ENCODE measurements at places on chromosomes 13 and 19.

- DNase-seq, result no peak
Measured at GRCh38 chr13:36815062-36815461, 4.0 kb upstream of the RFXAP start.

GRCh38 chr19:33960566-33960965, 163.9 kb downstream of the KCTD15 start:
- DNase-seq, result no peak

DNA sequence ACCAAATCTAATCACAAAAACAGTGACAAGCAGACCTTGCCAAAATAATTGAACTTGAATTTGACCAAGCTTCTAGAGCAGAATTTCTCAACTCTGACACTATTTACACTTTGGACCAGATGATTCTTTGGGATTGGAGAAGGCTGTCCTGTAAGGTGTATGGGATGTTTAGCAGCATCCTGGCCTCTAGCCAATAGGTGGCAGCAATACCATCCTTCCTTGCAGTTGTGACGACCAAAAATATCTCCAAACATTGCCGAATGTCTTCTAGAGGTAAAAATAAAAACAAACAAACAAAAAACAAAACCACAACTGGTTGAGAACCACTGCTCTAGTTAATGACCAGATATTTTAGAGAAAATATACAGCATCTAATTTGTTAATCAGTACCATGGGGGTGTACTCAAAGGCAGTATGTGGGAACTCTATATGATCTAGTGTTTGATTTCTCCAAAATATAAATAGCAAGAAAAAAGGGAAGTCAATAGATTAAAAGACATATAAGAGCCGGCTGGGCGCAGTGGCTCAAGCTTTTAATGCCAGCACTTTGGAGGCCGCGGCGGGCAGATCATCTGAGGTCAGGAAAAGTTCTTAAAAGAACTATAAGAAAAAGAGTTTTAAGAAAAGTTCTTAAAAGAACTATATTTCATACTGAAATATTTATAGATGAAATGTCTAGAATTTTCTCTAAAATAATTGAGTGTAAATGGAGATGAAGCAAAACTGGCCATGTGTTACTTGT, 60.9 kb upstream of the ZNF527 start:
- DNase-seq, result no peak

- DNase-seq, result no peak
Measured at GRCh38 chr13:62113179-62113578, 697.5 kb upstream of the PCDH20 start.

GRCh38 chr13:32408296-32409000, 19.5 kb downstream of the N4BP2L1 start:
- DNase-seq, result no peak

DNA sequence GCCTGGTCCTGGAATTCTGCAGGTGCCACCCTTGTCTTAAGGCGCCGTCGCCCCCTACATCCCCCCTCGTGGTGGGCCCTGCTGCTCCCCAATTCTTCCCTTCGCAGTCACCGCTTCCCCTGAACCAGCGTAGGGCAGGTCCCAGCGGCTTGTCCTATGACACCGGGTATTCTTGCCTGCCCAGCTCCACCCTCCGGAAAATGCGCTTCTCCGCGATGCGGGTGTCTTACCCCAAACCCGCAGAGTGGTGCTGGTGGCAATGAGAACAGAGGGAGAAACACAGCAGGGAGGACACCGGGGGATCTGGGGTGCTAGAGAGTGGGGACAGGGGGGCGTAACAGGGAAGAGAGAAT, 9.0 kb downstream of the ZNF808 start:
- no peak for DNase-seq

GRCh38 chr13:43159026-43159461, 135.7 kb downstream of the DNAJC15 start:
- DNase-seq, result no peak

DNA sequence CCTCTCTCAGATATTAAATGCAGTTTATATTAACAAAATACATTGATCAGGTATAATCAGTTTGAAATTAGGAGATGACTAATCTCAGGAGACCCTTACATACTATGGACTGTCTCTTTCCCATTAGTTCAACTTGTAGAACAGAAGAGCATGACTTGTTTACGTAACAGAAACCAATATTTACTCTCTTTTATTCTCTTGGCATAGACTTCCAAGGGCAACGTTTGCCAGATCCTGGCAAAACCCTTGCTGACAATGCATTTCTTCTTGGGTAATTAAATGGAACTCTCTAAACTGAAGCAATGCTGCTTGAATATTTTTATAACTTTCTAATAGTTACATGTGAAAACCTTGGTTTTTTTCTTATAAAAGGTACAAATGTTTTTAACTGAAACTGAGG, 68.3 kb upstream of the MYO16 start:
- no peak for DNase-seq

DNA sequence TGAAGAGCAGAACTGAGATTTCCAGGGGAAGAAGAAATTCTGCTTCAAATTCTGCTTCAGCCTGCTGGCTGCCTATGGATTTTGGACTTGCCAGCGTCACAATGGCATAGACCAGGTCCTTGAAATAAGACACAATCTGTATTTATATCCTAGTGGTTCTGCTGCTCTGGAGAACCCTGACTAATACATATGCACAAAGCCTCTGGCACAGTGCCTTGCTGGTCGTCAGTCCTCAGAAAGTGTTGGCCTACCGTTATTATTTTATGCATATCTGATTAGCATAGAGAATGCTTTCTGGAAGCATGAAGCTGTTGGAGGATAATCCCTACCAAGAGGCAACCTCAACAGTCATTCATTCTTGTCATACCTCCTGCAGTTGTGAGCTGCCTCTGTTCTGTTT, 213.7 kb downstream of the B3GLCT start:
- DNase-seq, result no peak

DNA sequence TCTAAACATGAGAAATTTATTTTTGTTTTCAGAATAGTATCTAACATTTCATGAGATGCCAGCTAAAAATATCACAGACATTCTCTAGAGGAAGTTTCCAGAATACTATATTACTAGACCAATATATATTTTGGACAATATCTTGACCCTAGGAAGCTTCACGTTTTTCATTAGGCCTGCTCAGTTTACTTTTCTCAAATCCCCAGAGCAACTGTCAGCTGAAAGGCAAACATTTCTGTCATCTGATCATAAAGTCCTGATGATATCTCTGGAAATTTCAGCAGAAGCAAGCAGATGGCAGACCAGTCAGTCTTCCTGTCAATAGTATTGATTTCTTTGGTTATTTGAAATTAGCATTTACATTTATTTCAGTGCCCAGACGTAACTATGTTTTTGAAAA, 4.0 kb downstream of the POSTN start:
- DNase-seq, result no peak

- no peak for DNase-seq
Measured at GRCh38 chr13:50593207-50593606, 250.3 kb downstream of the DLEU7 start.

DNA sequence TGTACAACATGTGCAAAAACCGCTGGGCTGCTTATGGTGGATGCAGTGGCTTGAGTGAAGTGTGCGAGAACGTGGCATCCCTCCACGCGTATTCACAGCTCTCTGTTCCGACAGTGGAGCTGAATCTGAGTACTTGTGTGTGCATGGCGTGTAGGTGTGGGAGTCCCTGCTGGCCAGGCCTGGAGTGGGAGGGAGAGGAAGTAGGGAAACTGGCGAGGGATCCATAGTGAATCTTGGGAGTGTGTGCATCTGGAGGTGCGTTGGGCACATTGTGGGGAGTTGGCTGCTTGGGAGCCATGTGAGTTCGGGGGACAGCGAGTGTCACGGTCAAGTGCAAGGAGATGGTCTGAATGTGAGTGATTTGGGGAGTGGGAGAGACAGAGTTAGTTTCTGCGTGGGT, 2.4 kb downstream of the KLC3 start:
- DNase-seq, result no peak

GRCh38 chr13:72781451-72782439, at the start of the genes DIS3 and PIBF1:
TSS of gene DIS3 (minus strand) at chr13:72781900. CDS start at chr13:72781832, 68 bp downstream.
TSS of gene PIBF1 (plus strand) at chr13:72782133. CDS start at chr13:72783470, 1,337 bp downstream.
- no peak for DNase-seq

DNA sequence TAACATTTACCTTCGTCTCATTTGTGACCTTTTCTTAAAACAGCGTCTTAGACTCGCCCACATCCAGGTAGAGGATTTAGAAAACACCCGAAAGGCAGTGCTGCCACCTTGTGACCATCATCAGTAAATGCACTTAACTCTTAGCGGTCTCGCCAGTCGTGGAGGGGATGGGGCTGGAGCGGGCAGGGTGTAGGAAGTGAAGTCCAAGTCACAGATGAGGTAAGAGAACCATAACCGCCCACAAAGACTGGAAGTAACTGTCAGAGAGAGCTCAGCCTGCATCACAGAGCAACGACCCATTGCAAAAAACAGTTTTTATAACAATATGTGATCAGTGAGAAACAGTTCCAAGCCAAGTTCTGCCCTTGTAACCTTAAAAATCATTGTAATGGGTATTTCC, 10.7 kb upstream of the CEACAM3 start:
- DNase-seq, result no peak

DNA sequence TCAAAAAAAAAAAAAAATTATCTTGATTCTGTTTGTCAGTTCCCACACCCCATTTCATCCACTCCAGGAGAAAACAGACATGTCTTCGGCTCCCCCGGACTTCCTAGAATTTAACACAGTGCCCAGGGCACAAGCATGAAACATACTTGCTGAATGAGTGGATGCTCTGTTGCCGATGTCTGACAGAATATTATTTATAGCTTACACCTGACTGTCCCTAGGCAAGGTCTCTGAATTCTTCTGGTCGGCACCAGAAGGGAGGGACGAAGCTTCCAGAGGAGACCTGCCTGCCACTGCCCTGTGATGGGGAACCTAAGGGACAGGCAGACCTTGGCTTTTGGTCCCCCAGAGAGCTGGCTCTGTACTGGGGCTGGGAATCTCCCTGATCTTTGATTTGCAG, 43.9 kb upstream of the PEG3 start:
- DNase-seq, result no peak

DNA sequence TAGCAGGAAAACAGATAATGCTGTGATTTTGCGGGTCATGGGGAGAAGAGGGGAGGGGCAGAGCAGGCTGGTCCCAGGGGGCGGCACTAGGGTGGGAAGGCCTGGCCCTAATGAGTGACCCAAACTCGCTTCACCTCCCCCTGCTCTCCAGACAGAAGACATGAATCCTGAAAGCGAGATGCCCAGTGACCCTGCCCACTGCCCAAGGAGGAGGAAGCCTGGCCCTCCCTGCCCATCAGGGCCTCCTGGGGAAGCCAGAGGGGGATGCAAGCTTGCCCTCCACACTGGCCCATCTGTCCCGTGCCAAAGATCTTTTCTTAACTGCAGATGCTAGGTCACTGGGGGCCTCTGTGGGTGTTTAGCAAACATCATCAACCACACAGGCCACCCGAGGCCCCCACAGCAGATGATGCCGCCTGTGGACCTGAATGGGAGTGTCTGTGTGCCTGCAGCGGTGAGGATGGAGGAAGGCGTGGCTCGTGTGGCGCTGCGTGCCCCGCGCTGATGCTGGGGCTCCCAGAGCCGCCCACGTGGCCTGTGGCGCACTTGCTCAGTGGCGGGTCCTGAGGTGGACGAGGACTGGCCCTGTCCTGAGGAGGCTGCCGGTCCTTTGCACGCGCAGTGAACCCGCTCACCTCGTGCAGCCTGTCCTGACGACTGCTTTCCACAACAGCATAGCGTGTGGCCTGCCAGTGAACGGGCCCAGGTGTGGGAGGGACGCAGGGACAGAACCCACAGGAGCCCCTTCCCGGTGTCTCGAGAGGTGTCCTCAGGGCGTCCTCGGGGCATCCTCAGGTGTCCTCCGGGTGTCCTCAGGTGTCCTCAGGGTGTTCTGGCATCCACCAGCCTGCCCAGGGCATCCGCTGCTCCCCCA, 80.5 kb upstream of the MCF2L start:
- no peak for DNase-seq

- no peak for DNase-seq
Measured at GRCh38 chr19:53554804-53555203, 16.9 kb downstream of the ZNF331 start.
